CD4-positive, alpha-beta T cell treated with Interleukin-6 for 4 hours (primary cell): ENCODE measurements at places on chromosomes 3 and 15.

GRCh38 chr15:90001683-90002427, 731 bp downstream of the ZNF710 start:
- peak; percentile 71 for DNase-seq

GRCh38 chr3:12193485-12194165, 34.9 kb upstream of the TIMP4 start:
- DNase-seq = no peak

- DNase-seq = no peak
These were observed 209.6 kb upstream of the MCTP2 start for GRCh38 chr15:94021621-94022320.

- no peak for DNase-seq
These were observed 67.7 kb upstream of the CDV3 start for GRCh38 chr3:133505813-133506212.

DNA sequence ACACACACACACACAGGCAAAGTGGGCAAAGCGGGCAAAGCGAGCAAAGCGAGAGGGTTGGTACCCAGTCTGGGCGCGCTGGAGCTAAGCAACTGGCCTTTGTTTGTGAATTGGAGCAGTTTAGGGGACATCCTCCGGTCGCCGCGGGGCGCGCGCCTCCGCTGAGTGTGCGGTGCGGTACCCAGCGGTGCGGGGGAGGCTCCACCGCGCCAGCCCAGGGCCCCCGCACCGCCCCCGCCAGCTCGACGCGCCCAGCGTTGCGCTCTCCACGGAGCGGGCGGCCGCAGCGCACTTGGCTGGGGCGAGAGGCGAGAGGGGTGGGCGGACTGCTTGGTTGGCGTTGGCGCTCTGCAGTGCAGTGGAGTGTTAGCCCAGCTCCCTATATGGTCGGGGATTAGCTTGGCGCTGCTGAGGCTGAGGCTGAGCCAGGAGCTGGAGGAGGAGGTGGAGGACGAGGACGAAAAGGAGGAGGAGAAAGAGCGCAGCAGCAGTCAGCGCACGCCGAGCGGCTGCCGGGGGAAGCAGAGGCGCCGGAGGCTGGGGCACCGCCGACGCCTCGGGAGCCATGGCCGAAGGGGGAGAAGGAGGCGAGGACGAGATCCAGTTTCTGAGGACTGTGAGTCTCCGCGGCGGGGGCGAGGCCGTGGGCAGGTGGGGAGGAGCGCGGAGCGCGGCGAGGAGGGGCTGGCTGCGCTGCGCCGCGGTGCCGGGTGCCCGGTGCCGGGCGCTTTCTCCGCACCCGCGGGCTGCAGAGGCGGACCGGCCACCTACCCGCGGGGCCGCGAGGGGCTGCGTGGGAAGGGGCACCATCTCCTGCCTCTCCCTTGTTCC, at the start of gene RYR3:
Gene RYR3, plus strand, starts transcription at position 487 of the 831 bp plus-strand sequence. Its CDS starts 79 bp downstream, at position 566.
- DNase-seq = no peak

DNA sequence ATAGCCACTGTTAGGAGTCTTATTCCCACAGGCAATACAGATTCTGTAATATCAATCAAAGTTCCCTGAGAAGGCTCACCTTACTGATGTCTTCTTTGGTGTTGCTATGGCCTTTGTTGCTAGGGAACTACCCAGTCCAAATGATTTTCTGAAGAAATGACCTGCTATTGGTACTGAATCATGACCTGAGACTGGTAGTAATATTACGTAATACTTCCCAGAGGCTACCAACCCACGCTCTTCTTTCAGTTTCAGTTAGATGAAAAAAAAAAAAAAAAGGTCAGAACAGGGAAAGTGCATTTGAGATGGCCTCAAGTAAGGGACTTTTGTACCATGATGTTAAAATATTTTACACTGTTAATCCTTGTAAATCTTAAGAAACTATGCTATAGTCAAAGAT, 1092.5 kb upstream of the EPHA6 start:
- DNase-seq = no peak

GRCh38 chr3:55285156-55285555, 201.9 kb downstream of the WNT5A start:
- no peak for DNase-seq

DNA sequence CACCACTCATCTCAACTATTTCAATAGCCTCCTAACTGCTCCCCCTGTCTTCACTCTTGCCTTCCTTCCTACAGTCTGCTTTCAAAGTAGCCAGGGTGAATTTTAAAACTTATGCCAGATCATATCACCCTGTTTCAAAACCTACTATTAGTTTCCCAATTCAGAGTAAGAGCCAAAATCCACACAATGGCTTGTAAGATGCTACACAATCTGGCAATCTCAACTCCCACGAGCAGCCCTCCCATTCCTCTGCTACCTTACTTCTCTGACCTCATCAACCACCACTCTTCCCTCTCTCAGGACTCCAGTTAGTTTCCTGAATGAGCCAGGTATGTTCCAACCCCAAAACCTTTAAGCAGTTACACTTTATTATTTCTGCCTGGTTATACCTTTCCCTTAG, 62.5 kb downstream of the VPS13C start:
- DNase-seq = no peak

GRCh38 chr3:104676241-104676640, 690.5 kb upstream of the ALCAM start:
- no peak for DNase-seq

GRCh38 chr3:175737646-175738572, 878.8 kb downstream of the NAALADL2 start:
- no peak for DNase-seq

GRCh38 chr15:61871926-61872522, 188.2 kb downstream of the VPS13C start:
- DNase-seq = no peak

DNA sequence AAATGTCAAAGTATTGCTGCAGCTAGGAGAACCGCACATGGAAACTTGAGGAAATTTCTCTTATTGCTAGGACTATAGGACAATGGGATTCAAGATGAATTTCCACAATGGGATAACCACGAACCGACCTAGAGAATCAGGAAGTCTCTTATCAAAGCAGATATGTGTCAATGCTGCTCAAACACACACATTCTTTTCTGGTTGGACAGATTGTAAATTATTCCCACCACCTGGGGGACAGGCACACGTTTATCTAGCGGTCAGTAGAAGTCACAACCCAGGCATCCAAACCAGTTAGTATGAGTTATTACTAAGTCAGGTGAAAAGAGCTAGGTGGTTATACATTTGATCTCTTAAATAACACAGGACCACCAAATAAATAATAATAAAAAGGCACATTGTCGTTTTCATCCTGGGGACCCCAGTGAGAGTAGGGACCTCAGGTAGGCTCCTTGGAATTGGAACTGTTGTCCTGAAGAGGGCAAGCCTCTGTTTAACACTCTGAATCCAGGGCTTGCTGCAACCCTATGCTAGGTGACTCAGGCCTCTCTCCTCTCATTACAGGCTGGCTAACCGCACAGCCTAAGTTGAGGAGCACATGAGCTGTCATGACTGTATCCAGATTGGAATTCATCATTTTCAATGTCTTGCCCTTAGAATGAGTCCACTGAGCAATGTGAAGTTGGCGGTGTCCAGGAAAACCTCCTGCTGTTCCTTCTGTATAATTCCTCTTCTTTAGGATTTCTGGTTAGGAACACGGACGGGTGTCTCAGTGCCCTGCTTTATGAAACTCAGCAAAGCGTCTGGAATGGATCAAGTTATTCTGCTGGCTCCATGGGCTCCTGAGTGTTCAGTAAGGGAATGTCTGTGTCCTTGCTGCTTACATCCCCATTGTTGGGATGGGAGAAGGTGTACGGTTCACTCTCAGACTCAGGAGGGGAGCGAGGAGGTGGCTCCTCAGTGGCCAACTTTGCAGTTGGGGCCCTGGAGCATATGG, 59.0 kb downstream of the CLEC3B start:
- no peak for DNase-seq

DNA sequence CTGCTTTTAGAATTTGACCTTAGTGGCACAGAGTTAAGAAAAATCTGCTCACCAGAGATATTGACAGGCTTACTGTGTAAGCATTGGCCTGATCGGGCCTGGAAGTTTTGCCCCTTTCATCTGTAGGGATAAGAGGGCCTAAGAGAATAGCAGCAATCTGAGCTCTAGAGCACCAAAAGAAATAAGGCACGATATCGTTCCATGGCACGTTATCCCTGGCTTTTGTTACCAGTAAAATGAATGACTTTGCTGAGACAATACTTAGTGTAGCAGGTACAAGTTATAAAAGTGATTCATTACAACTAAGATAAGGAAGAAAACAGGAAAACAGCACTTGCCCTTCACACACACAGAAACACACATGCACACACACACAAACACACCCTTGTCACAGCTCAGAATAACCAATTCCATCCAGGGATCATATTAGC, 5.0 kb downstream of the THBS1 start:
- no peak for DNase-seq

- no peak for DNase-seq
These were observed 205.8 kb downstream of the TJP1 start for GRCh38 chr15:29616512-29616911.

DNA sequence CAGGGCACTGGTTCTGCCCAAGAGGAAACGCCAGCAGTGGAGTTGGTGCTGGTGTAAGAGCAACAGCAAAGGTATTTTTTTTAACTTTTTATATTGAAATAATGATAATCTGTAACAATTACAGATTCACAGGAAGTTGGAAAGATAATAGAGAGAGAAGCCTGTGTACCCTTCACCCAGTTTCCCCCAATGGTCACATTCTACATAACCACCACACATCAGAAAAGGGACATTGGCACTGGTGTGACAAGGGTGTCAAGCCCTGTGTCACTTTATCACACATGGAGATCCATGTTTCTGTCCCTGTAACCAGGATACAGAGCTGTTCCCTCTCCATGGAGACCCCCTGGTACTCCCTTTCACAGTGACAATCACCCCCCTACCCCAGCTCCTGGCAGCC, 9.1 kb upstream of the PLXNA1 start:
- DNase-seq = no peak

DNA sequence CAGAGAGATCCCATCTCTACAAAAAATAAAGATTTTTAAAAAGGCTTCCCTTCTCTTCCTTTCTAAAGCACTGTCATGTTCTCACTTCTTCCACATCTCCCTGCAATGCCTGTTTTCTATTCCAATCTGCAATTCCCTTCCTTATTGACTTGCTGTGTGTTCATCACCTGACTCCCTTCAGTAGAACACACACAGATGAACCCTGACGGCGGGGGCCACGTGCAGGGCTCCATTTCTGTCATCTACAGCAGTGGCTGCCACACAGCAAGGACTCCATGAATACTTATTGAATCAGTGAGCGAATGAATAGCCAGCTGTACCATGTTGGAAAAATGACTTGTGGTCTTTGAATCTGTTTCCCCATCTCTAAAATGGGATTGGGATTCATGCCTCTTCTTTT, 26.1 kb downstream of the BHLHE40 start:
- DNase-seq = no peak

DNA sequence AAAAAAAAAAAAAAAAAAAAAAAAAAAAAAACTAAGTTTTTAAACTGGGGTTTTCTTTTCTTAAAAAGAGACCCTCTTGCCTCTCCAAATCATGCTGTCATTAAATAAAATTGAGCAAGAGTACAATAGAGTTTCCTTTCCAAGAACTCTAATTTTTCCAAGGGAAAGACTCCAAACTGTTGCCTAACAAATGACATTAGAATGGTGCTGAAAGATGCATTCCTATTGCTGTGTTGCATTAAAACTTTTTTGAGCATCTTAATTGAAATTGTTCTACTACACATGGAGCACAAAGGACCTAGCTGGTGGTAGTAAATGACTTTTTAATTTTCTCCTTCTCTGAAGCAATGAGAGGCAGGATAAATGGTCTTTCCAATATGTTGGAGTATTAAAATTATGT, 469.1 kb upstream of the ARHGEF26 start:
- no peak for DNase-seq
